ENCODE measurements at places on chromosomes 16 and 17.

DNA sequence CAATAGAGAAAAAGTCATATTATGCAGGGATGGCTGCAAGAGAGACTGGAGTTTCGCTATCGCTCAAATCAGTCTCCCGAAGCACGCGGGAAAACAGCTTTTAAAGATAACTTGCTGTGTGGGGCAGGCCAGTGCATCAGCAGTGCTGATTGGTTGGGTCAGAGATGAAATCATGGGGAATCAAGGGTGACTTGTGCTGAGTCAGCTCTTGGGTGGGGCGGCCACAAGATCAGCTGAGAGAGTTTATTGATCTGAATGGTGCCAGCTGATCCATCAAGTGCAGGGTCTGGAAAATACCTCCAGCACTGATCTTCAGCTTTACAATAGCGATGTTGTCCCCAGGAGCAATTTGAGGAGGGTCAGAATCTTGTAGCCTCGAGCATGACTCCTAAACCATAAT lies 430.5 kb downstream of the RBFOX1 start:
- DNase-seq, result no peak

DNA sequence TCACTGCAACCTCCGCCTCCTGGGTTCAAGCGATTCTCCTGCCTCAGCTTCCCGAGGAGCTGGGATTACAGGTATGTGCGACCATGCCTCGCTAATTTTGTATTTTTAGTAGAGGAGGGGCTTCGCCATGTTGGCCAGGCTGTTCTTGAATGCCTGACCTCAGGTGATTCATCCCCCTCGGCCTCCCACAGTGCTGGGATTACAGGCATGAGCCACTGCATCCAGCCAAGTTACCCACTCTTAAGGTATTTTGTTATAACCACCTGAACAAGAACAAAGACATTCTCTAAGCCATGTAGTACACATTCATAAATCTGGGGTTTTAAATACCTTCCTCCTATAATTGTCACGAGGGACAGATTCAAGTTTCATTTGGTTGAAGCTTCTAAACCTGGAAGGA lies 12.3 kb upstream of the TMEM170A start:
- no peak for DNase-seq

DNA sequence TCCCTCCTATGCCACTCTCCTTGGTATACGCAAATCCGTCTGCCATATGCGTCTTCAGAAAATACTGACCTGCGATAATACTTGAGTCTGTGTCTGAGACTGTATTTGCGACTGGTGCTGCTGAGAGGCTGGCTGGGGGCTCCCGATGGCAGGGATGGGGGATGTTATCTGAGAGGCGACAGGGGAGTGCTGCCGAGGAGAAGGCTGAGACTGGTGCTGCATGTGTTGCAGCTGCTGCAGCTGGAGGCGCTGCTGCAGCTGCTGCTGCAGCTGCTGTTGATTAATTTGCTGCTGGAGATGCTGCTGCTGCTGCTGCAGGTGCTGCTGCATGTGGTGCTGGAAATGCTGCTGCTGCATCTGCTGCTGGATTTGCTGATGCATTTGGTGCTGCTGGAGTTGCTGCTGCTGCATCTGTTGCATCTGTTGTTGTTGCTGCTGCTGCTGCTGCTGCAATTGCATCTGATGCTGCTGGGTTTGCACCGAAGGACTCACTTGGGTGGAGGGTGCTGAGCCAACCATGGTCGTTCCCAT lies 107.7 kb downstream of the TOX3 start:
- no peak for DNase-seq

DNA sequence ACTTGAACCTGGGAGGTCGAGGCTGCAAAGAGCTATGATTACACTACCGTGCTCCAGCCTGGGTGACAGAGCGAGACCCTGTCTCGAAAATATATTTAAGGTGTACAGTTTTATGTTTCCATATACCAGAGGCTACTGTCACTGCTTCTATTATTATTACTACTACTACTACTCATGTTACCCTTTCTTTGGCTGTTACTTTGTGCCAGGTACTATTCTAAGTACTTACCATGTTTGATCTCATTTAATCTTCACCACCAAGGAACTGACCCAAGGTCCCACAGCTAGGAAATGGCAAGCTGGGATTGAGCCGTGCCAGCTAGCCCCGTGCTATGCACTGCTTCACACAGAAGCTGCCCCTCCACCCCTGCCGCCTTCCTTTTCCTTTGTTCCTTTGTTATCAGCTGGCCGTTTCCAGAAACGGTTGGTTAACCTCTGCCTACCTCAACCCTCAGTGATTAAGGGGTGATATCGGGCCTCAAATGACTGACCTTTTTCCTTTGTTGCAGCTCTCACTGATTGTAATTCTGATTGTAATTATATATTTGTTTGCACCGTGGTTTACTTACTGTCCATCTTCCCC lies 78.4 kb downstream of the ABCC1 start:
- no peak for DNase-seq

GRCh38 chr17:351875-352420 lies 659 bp downstream of the RPH3AL start:
- DNase-seq, result no peak

DNA sequence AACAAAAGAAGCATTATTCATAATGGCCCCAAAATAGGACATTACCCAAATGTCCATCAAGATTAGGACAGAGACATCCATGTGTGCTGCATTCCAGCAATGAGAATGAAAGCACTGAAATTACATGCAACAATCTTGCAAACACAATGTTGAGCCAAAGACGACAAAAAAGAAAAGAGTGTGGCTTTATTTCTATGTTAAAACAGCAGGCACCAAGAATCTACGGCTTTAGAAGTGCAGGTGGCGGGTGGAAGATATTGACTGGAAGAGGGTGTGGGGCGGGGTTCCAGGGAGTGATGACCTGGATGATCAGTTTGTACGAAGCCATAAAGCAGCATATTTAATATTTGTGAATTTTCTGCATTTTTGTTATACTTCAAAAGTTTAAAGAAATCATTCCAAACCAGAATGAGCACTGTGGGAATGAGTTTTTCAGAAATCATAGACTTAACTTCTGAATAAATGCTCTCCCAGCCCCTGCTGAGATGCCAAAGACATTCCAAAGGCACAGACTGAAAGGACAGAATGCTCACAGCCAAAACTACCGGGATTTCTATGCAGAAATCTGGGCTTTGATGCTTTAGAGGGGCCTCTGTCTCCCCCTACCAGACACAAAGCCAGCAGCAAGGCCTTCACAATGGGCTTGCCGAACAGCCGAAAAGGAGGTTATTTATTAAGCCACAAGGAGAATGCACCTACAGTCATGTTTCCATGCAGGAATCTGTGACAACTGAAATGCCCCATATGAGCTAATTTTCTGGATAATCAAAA lies 361.6 kb downstream of the GRIN2A start:
- no peak for DNase-seq

DNA sequence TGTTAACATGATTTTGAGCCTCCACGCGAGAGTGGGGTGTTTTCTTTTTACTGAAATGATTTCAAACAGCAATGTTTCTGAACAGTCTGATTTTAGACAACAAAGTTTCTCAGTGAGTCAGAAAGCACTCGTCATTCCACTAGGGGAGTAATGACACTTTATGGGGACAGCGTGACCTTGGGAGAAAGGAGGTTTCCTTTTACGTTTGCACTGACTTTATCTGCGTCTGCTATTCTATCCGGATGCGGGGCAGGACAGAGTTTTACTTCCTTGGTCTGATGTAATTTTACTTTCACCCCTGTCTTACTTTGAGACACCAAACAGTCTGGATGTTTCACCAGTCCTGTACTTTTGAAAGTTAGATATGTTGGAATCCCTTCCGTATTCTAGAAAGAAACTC lies 20.7 kb downstream of the SLC47A1 start:
- no peak for DNase-seq

DNA sequence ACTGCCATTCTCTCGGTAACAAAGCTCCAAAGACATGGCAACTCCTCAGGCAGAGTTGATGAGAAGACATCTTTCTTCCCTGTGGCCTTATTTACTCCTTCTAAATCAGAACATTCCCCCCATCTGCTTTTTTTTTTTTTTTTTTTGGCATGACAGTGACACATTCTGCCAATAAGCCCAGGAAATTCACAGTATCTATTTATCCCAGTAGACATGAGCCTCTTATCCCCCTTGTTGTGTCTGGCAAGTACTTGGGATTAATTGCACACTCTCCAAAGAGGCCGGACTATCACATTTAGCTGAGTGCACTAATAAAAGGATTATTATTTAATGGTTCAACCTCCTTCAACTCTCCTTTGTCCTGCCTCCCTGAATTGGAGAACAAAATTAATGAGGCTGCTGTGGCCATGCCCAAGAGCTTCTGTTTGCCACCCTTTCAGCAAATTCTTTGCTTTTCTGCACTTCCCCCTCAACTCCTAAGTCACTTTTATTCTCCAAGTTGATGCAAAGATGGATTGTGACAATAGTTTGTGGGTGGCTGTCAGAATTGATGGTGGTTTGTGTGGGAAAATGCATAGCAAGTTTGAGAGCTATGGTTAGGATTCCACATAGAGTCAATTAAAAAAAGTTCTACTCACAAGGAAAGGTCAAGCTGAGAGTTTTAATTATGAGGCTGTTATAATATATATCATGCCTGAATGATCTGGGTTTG lies 47.2 kb downstream of the GPR139 start:
- DNase-seq, result no peak

GRCh38 chr17:42286411-42287221 lies 1.7 kb upstream of the STAT5A start:
- no peak for DNase-seq

DNA sequence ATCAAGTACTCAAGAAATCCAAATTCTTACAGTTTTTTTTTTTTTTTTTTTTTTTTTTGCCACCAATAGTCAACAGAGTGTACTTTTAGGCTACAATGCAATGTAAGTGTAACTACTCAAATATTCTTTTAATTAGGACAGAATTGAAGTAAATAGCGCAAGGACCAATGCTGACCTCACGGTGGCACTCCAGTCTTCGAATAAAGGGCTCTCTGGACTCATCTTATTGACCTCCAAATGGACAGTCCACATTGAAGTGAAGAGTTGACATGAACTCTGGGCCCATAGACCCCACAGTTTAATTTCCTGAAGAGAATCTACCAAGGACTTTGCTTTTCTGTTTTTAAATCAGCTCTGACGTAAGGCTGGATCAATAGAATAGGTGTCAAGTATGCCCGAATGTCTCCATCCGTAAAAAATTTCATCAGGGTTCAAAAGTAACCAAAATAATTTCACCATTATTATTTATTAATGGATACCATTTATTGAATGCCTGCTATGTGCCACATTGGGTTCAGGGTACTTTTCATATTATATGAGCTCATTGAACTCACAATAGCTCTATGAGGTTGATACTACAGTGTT lies 7.3 kb upstream of the DDX52 start:
- DNase-seq, result no peak

GRCh38 chr16:30767767-30768465 lies 5.8 kb downstream of the RNF40 start:
- no peak for DNase-seq

DNA sequence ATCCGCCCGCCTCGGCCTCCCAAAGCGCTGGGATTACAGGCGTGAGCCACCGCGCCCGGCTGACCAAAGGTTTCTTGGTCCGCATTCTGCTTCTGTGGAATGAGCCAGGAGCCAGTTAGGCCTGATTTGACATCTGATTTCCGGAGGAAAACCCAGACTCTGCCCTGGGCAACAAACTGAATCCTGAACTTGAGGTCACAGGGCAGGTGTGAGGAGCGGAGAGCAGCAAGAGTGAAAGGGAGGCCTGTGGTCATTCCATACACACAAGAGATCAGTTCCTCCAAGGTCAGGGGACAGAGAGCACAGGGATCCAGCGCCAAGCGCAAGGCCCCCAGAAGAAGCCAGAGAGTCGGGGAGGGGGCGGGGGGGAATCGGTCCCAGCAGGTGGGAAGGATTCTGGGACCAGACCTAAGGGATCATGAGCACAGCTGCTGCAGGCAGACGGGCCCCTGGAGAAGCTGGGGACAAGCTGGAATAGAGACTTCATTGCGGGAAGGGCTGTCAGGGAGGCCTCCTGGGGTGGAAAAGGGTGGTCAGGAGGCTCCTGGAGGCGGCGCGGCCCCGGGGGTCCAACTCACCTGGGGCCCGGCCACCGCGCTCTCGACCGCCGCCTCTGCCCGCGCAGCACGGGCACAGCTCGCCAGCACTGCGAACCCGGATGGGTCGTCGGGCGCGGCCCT lies 436 bp downstream of the SHPK start:
- DNase-seq, result no peak

DNA sequence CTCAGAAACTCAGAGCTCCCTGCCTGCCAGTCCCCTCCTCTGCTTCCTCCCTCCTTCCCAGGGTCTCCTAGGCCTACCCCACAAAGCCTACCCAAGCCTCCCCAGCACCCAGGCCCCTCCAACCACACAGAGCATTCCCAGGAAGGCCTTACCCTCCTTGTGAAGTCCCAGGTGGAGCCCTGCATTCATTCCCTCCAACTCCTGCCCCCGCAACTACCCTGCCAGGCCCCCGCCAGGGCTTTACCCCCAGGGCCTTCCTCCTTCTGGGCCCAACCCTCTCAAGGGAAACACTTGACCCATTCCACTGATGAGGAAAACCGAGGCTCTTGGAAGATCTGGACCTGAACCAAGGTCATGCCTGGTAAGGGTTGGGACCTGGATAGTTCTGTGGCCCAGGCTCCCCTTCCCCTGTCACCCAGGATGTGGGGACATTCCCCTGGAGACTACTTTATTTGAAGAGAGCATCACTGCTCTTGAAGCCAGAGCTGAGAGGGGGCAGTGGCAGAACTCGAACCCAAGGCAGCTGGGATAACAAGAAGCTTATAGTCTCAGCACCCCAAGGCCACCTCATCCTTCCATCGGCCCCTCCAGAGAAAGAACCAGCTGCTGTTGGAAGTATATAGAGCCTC lies 12.5 kb downstream of the PLLP start:
- DNase-seq, result no peak
